ENCODE measurements at places on chromosomes 5 and 9.

- no peak for DNase-seq
These were observed 326.6 kb downstream of the EBF1 start for GRCh38 chr5:158773161-158773560.

GRCh38 chr5:61675015-61675692, 343.1 kb downstream of the ZSWIM6 start:
- DNase-seq: peak; percentile 12

DNA sequence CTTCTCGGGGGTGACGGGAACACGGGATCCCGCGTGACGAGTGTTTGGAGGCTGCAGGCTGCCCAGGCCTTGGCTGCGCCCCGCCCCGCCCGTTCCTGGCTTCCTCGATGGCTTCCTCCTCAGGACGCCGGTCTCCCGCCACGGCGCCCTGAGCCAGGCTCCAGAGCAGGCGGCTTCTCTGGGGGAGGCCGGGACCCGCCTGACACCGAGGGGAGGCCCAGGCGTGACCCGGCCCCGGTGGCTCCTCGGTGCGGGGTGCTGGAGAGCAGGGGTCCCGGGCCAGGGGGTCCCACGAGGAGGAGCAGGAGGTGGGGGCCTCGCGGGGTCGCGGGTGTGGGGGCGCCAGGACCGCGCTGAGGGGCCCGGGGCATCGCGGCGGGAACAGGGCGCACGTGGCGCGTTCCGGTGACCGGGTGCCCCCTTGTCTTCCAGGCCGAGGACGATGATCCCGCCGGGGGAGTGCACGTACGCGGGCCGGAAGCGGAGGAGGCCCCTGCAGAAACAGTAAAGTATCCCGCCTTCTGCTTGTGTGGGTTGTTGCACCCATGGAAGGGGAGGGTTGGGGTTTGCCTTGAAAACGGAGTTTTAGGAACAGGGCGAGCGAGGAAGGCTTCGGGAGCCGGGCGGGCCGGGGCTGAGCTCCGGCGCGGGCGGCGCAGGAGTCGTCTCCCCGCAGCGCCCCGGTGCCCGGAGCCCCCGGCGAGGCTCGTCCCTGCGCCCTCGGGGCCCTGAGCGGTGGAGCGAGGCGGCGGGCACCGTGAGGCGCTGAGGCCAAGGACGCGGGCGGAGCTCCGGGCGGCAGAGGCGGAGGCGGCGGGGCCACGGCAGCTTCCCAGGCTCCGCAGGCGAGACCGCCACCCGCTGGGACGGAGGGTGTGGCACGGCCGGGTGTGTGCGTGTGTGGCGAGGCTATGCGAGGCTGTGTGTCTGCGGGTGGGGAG, 22.2 kb downstream of the AHRR start:
- DNase-seq: peak; percentile 29

DNA sequence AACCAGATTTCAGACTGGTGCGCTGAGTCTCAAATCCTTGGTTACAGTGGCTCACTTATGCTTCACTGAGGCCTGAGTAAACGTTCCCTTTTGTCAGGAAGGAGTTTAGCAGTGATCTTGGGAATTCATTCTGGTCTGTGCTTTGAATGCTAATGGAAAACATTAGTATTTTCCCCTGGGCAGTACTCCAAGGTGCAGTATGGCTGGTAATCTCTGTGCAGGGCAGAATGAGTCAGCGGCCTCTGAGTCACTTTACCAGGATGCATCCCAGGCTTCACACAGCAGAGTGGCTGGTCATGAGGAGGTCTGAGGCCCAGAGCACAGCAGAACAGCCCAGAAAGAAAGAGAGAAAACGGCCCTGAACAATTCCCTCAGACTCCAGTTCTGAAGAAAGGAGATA, 54.0 kb downstream of the PCA3 start:
- peak; percentile 91 for DNase-seq

DNA sequence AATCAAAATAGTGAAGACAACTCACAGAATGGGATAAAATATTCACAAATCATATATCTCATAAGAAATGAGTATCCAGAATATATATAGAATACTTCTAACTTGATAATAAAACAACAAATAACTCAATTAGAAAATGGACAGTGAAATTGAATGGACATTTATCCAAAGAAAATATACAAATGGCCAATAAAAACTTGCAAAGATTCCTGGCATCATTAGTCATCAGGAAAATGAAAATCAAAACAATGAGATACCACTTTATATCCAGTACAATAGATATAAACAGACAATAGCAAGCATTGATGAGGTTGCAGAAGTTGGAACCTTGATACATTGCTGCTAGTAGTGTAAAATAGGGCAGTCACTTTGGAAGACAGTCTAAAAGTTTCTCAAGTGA, 12.8 kb upstream of the TLR4 start:
- DNase-seq: no peak

GRCh38 chr9:130845901-130846481, 10.9 kb downstream of the ABL1 start:
- DNase-seq: no peak

DNA sequence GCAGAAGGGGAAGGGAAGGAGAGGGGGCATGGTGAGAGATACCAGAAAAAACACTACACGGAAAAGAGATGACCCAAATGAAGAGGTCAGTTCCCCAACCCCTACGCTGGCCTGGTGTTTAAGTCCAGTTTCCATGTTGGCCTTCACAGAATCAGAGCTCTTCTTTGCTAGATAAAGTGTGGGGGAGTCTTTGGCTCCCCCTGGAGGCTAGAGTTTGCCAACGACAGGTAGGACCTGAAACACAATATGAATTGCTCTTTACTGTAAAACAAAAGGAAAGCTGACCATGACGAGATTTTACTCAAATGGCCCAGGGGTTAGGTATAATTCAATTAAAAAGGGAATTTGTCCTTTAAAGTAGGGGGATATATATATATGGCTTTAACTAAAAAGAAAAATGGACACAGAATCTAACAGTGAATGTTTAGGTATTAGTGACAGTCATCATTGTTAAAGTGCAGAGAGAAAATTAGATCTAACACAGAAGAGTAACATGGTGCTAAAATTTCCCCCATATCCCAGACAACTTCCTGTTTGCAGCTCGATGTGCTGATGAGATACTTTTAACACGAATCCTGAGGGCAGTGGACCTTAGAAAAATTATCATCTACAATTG, 92.0 kb downstream of the SV2C start:
- peak; percentile 46 for DNase-seq

Measured in HCT116 (cell line).